Cortex of kidney (tissue), 1 donor: ENCODE measurements at places on chromosomes 11 and 22.

GRCh38 chr11:60756307-60757032, at the start of gene MS4A15:
Gene MS4A15 (plus strand): TSS chr11:60756867. CDS start chr11:60763734, 6,867 bp downstream.
- no peak for DNase-seq

- DNase-seq: no peak
Observed at GRCh38 chr11:64036087-64037026, 626 bp downstream of the FLRT1 start.

DNA sequence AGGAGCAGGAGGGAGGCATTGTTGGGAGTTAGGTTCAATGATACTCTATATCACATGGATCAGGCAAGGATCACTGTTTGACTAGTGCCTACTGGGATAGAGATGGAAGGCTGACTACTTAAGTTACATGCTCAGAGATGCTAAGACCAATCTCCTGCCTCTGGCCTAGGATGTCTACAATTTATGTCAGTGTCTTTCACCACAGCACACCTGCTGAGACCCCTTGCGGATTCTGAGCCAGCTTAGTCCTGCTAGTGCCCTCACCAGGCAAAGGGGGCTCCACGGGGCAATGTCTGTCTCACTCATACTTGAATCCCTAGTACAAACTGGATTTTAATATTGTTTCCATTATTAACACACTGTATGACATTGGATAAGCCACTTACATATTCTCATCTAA, 732.5 kb downstream of the DLG2 start:
- DNase-seq: no peak

DNA sequence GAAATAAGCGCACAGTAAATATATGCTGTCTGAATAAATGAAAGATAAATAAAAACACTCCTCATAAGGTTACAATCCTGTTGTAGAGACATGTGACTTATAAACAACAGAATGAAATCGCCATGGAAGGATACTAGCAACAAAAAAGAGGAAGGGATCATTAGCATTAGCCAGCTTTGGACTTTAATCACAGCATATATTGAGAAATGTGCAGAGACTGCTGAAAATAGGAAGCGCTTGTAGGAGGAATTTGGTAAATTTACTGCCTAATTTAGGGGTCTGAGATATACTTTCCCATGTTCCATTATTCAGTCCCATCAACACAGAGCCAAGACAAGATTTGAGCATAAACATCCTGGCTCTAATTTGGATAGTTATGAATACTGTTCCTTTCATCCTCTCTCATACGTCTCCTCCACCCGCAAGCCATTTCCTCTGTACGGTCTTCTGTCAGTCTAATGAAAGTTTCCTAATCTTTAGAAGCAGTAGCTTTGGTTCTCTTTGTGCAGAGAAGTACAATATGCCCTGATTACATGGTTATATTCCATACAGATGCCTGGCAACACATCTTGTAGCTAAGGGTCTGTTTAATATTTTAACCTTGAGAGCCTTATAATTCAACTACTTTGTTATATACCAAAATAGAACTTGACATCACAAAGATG, 37.1 kb upstream of the AKIP1 start:
- DNase-seq: no peak

- DNase-seq: no peak
Observed at GRCh38 chr22:48891688-48892577, 935.7 kb downstream of the BRD1 start.

DNA sequence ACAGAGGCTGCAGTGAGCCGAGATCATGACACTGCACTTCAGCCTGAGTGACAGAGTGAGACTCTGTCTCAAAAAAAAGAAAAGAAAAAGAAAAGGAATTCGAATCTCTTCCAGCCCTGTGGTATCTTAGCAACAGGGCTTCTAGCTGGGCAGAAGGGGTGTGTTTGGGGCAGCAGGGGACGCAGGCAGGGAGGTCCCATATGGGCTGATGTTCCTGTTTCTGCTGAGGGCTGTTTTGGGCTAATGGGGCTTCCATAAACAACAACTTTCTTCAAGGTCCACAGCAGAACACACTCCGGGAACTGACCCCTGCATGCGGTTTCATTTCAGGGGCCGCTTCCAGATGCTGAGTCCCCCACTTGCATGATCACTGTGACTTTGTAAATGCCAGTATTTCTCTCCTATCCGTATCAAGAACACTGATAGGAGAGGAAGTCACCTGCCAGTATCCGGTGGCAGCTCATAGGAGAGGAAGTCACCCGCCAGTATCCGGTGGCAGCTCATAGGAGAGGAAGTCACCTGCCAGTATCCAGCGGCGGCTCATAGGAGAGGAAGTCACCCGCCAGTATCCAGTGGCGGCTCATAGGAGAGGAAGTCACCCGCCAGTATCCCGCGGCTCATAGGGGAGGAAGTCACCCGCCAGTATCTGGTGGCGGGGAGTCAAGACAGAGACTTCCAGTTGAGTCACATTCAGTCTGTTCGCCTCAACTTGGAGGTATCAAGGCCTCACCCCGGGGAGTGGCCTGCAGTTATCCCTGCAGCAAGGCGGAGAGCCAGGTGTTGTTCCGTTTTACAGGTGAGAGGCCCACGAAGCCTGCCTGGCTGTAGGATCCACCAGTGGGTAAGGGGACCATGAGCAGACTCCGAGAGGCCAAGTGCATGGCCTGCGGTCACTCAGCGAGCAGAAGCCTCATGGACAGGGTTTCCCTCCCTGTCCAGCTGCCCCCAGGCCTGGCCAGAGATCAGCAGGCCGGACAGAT, 8.3 kb upstream of the FGF19 start:
- no peak for DNase-seq

DNA sequence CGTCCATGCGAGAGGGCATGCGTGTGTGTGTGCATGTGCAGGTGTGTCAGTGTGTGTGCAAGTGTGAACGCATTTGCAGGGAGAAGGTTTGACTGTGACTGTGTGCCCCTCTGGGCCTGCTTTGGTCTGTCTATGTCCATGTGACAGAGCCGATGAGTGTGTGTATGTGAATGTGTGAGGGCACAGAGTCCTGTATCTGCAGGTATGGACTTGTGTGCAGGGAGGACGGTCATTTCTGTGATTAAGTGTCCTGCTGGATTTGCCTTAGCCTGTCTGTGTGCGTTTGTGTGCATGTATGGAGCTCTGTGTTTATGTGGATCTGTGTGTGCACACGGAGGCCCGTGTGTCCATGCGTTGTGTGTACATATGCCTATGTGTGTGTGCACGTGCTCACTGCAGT, 5.4 kb downstream of the EMID1 start:
- DNase-seq: no peak

- no peak for DNase-seq
Observed at GRCh38 chr11:33376331-33377310, 119.4 kb downstream of the HIPK3 start.

GRCh38 chr22:29487426-29487986, 7.5 kb downstream of the NEFH start:
- no peak for DNase-seq

DNA sequence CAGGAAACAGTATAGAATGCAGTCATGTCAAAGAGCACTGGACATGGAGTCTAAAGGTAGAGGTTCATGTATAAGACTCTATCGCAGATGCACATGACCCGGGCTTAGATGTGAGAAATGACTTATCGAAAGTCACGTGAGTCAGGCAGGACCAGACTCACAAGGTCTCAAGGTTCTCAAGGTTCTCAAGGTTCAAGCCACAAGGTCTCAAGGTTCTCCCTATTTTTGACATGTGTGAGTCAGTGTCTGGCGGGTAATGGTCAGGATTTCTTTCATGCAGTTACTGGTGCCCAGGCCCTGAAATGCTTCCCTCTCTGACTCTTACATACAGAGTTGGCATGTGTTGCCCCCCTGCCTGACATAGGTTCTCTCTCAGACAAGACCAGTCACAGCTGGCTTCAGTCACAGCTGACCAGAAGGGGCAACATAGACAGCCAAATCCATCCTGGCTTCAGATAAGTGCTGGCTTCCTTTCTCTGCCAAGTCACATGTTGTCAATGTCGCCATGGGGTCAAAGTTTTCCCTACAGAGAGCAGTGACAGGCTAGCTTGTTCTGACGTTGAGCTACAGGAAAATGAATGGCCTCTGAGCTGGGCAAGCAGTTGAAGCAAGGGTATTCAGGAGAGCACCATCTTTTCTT, 10.1 kb downstream of the CSRP3 start:
- no peak for DNase-seq

DNA sequence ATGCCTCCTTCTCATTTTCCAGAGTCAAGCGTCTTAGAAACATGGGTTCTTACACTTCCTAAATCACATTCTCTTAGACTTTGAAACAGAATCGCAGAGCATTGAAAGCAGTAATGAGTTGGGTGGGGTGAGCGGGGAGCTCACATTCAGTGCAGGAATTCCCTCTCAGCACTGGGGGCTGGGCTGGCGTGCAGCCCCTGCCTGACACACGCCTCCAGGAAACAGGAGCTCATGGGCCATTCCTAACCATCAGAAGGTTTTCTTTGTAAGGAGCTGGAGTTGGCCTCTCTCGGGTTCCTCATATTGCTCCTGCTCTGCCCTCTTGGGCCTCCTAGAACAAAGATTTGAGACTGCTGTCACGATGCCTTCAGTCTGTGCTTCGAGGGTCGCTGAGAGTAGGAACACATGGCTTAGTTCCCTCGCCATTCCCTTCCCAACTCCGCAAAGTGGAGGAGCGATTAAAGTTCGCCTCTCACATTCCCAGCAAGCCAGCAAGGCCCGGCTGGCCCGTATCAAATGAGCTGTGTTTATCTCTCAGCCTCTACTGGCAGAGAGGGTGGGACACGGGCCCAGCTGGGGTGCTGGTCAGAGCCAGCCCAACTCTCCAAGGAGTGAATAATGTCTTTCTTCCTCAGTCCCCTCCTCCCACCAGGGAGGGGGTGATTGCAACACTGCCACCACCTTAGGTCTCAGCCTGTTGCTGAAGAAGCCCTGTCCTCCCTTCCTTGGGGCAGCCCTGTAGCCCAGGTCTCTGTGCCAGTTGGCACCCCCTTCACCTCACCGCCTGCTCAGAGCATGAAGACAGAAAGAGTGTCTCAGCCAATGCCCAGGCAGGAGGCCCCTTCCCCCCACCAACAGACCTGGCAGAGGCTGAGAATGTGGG, 10.4 kb downstream of the CHRDL2 start:
- no peak for DNase-seq
